ENCODE measurements at places on chromosomes 7 and 10.

DNA sequence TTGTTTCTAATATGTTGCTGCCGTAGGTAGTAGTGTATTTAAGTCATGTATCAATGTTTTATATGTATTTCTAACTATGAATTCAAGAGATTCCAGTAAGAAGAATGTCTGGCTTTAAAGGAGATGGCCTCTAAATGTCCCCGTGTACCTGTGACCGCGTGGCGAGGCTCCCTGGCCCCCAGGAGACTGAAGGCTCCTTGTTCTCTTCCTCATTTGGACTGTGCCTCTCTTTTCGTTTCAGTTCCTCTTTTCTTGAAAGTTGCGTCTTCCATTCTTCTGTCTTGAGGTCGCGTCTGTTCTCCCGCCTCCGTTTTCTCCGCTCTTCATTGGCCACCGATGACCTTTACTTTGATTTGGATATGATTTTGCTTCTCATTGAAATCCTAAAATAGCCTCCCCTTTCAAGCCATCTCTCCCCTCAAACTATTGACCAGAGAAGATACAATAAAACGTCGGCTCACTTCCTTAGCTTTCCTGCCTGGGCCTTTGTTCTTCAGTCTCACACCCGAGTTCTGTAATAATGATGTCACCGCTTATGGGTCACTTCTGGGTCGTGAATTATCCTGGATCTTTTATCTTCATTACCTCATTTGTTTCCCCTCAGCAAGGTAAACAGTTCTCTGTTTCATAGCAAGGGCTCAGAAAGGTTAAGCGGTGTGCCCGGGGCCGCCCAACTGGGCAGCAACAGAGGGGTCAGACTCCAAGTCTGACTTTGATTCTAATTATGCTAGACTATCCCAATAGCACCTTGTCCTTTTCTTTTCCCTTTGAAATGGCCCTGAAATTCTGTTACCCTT is 28.7 kb downstream of the WIPI2 start:
- peak; percentile 6 for DNase-seq

DNA sequence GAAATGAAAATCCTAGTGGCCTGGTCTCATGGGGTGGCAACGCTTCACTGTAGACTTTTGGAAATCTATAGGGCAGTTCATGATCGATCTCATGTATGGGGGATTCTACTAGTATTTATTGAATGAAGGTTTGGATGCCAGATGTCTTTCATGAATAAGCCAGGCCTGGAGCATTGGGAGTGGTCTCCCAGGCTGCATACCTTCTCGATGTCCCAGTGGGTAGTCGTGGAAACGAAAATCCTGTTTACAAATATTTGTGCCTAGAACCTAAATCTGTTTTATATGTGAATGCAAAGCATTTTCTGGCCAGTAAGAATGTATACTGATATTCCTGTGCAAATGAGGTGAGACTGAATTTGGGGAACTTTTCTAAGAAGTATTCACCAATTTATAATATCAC is 105.0 kb upstream of the C1QL3 start:
- no peak for DNase-seq

DNA sequence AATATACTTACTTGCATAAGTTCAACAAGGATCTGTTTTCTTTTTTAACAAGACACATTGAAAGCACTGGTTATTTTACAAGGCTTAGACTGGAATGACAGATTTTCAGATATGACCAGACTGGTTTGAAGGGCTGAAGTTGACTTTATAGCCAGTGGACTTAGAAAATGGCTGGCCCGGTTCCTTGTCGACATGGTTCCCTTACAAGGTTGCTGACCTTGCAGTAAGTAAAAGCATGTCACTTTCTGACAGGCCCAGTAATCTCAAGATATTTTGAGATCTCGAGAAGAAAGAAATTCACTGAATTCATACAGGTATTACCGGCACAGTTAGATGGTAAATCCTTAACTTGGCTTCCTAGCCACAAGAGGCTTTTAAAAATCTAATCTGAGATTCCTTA is 136.5 kb downstream of the COBL start:
- DNase-seq: no peak

DNA sequence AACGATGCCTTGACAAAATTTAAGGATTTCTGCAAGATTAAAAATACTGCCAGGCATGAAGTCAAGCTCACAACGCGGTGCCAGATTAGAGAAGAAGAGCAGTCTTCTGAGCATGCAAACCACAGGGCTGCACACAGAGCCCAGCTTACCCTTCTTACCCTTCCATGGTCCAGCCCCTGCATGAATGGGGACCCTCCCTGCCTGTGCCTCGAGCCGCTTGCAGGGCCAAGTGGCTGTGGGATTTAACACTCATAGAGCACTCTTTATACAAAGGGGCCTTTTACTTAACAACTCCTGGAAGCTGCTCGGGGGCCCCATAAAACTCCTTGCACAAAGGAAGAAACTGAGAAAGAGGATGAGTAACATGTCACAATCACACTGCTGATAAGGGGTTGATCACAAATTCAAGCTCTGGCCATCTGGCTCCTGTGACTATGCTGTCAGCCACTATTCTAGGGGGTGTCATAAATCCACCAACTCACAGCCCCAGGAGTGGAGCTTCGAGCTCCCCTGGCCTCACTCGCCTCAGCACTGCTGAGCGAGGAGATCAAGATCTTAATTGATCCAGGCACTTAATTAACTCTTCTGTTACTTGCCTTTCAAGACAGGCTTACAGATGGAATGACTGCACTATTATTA is 514.8 kb downstream of the TNS3 start:
- no peak for DNase-seq

DNA sequence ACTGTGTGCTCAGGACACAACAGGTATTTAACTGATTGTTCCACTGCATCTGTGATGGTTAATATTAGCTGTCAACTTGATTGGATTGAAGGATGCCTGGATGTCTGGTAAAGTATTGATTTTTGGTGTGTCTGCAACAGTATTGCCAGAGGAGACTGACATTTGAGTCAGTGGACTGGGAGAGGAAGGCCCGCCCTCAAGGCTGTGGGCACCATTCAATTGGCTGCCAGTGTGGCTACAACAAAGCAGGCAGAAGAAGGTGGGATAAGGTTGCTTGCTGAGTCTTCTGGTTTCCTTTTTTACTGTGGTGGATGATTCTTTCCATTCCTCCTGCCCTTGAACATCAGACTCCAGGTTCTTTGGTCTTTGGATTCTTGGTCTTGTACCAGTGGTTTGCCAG is 137.1 kb upstream of the FAM13C start:
- no peak for DNase-seq

GRCh38 chr10:50510517-50511473 is 113.0 kb downstream of the SGMS1 start:
- DNase-seq: no peak

GRCh38 chr10:59582058-59582457 is 127.6 kb downstream of the SLC16A9 start:
- DNase-seq: no peak

GRCh38 chr10:15068802-15069201 is 19.8 kb downstream of the ACBD7 start:
- DNase-seq: no peak

All from left hindlimb (tissue), 1 donor.